ENCODE measurements at places on chromosomes 2 and 18. TPM values are rescaled to one million over a fixed set of nuclear protein-coding genes. Genes with fewer than 3 reads are reported as not detected.

DNA sequence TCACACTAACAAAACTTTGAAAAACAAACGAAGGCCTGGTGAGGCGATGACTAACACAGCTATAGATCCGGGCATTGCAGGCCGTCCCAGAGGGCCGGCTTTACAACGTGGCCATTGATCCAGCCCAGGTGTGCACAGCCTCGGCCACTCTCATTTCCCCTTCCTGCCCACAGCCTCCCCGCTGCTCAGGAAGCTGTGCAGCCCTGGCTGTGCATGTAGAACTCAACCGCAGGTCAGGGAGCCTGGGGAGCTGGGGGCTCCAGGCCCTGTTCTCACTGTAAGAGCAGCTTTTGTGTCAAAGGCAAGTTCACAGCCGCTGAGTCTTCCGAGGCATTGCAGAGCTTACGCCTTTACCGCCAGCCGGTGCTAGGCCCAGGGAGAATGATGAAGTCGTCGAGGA, 87.2 kb downstream of the LONRF2 start:
- peak; percentile 66 for DNase-seq

GRCh38 chr2:190599546-190600220, 49.2 kb upstream of the NAB1 start:
- no peak for DNase-seq

- no peak for DNase-seq
These were observed 30.3 kb upstream of the GCG start for GRCh38 chr2:162182395-162182794.

The OSR1 gene
- total RNA-seq: 74.0 TPM

Measured in posterior vena cava (tissue), 2 donors.